ENCODE measurements at places on chromosomes 3 and 15.

GRCh38 chr3:141321109-141321497, 47.2 kb upstream of the ZBTB38 start:
- DNase-seq, result peak; percentile 27

- no peak for DNase-seq
Measured at GRCh38 chr3:33613041-33613440, 105.0 kb downstream of the CLASP2 start.

GRCh38 chr3:45106874-45107273, 39.3 kb downstream of the CDCP1 start:
- DNase-seq, result no peak

- DNase-seq, result peak; percentile 96
Measured at GRCh38 chr3:9399746-9400145, 2.3 kb downstream of the SETD5 start.

DNA sequence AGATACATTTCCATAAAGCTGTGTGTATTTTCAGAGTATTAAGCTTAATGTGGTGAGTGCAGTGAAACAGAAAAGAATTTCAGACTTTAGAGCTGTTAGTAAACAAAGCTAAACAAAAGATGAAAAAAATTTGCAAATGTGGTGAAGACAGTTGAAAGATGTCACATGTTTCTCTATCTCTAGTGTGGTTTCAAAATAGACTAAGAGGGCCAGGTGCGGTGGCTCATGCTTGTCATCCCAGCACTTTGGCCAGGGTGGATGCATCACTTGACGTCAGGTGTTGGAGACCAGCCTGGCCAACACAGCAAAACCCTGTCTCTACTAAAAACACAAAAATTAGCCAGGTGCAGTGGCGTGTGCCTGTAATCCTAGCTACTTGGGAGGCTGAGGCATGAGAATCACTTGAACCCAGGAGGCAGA, 466.0 kb upstream of the NR2F2 start:
- DNase-seq, result no peak

DNA sequence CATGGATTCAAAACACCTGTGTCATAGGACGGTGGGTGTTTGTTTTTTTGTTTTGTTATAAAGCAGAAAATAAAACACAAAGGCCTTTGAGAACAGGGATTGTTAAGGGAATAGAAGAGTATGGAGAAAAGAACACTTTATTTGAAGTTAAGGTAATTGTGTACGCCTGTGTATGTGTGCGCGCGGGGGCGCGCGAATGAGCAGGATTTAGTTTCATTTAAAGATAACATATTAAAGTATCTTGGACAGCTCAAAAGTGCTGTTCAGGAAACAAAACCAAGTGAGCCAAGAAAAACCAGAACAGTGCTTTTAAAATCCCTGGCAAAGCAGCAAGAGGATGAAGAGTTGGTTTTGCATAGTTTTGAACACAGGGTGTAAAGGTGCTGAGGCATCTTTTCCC, 1.9 kb downstream of the CPNE4 start:
- DNase-seq, result no peak

GRCh38 chr3:37030588-37030987, 37.3 kb downstream of the MLH1 start:
- no peak for DNase-seq

DNA sequence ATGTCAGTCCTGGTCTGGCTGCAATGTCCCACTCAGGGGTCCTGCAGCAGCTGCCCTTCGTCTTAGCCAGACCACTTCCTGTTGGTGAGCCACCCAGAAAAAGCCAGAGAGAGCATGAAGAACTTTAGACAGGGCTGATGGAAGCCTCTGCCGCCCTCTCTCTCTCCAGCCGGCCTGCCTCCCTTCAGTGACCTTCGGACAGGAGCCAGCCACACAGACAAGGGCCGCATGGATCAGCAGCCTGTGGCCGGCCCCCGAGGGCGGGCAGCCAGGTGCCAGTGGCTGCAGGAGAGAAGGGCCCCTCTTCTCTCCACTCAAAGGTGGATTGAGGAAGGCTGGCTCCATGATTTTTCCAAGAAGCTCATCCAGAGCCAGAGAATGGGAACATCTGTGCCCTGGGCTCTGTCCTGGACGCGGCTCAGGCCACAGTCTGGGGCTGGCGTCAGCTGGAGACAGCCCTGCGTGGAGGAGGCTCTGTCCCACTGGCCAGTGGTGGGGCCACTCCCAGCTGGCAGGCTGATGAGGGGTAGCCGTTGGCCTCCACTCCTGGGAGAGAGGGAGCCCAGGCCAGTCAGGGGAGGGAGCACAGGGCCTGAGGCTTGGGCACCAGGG, 42.9 kb downstream of the ISG20 start:
- no peak for DNase-seq

GRCh38 chr3:88657459-88657858, 450.0 kb upstream of the EPHA3 start:
- DNase-seq, result no peak

GRCh38 chr3:46934072-46934471, 42.5 kb downstream of the CCDC12 start:
- no peak for DNase-seq

GRCh38 chr15:57572468-57572867, 19.2 kb upstream of the MYZAP start:
- DNase-seq, result peak; percentile 81

GRCh38 chr3:73555076-73555475, 69.7 kb downstream of the PDZRN3 start:
- no peak for DNase-seq
